Fibroblast of skin of right biceps (primary cell): ENCODE measurements at places on chromosomes 2 and 18.

DNA sequence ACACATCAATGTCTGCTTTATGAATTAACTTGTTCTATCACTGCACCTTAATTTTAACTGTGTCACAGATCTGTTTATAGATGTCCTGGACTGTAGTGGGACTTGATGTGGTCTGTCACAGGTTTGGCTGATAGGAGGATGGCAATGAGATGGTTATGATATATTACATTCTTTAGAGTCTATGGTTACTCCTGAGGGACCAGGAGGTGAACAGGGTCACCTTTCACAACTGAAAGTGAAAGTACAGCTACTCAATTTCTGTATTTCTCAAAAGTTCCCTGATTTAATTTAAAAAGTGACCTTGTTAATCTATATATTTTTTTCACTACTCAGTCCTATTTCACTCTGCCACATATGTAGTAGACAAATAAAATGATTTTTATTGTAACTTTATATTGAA, 1284.1 kb upstream of the GYPC start:
- DNase-seq: no peak

GRCh38 chr2:64727843-64728463, 74.2 kb upstream of the SERTAD2 start:
- no peak for DNase-seq

DNA sequence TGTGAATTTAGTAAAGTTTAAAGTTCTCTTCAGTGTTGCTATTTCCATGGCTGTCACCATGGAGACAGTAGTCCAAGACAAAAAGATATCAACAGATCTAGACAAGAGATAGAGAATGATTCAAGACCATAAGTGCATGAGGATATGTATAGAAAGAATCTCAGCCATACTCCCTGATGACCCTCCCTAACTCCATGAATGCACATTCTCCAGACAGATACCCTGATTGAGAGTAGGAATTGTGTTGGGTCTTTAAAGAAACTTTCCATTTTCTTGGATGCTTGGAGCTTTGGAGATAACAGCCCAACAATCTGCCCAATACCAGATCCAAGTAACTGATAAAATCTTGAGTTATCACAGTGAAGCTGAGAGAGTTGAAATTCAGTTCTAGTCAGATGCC, 1601.2 kb upstream of the CELF4 start:
- no peak for DNase-seq

DNA sequence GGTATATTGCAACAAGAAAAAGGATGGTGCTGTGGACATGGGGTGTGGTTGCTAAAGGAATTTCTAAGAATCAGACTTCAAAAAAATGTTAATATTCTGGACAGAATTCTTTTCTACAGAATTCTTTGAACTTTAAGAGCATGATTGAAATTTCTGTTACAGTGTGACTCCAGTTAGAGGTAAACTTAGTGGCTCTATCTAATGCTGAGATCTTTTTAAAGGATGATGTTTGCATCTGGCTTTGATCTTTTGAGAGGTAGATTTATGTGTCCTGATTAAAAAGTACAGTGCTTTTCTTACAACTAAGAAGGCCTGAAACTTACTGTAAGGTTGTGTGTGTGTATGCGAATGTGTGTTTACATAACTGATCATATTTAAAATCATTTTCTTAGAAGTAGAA, 25.4 kb downstream of the NCK2 start:
- DNase-seq: no peak

DNA sequence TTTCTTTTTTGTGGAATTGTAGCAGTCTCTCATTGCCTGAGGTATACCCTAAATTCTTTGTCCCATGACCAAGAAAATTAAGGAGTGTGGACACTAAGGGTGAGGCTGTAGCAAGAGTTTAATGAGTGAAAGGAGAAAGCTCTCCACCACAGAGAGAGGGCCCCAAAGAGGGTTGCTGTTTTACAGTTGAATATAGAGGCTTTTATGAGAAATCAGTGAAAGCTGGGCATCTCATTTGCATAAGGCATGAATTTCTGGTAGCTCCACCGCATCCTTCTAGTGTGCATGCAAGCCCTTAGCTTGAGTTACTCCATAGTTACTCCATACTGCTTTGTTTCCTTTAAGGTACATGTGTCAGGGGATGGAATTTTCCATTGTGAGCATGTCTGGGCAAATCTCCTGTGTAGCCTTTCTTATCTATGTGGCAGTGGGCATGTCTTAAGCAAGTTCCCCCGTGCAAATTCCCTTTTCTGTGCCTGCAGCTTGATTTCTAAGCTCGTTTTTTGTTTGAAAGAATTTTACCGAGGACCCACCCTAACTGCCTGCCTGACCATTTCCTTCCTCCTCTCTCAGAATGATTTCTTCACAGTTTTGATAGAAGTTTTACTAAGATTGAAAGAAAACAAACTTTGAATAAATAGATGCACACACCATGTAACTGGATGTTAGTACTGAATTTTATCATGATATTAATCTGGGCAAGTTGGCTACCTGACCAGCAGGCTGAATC, 218.9 kb downstream of the PARD3B start:
- DNase-seq: no peak

DNA sequence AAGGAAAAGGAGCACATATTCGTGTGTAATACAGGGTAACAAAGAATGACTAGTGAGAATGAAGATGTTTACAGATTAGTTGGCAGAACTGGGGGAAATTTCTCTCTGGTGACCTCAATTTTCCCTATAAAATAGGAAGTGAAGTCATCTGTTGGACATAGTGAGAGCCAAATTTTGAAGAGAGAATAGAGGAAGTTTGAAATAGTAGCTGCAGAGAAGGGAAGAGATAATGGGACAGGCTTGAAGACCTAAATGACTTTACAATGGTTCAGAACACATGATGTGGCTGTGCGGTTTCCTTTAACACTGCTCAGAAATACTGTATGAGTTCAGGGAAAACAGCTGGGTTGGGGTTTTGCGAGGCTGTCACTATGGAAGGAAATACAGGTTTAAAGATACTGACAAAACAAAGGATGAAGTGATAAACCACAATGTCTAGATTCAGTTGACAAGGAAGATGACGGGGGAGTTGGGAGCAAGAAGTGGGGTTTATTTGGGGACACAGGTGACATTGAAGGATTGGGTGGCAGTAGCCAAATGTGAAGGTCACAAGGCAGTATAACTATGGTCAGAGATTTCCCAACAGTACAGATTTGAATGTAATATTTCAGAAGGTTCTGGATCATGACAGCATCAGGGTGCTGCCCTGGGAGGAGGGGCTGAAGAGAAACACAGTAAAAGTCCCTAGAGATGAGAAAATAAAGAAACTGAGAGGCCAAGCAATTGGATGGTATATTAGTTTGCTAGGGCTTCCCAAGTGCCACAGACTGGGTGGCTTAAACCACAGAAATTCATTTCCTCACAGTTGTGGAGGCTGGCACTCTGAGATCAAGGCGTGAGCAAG, 82.6 kb upstream of the TANK start:
- DNase-seq: peak; percentile 50

- DNase-seq: no peak
Observed at GRCh38 chr18:80251700-80252099, 4.4 kb upstream of the PARD6G start.

DNA sequence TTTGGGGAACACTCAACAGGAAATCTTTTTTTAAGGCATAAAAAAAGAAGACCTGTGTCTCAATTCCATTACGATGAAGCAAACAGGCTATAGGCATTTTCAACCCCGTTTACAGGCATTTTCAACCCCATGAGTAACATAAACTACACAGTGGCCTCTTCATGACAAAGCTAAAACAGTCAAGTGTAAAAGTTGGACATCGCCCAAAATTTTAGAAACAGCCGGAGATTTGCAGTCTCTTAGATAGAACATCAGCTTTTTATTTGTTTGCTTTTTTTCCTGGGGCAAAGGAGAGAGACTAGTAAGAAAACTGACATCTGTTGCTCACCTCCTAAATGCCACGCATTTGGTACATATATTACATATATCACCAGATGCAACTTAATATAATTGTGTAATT, 173.7 kb downstream of the CMPK2 start:
- peak; percentile 36 for DNase-seq

GRCh38 chr18:8705961-8706790, 820 bp downstream of the MTCL1 start:
- no peak for DNase-seq

GRCh38 chr2:127003070-127003800, 103.7 kb downstream of the BIN1 start:
- DNase-seq: no peak

- peak; percentile 63 for DNase-seq
Observed at GRCh38 chr2:222290736-222291484, 7.9 kb downstream of the PAX3 start.

- no peak for DNase-seq
Observed at GRCh38 chr2:239230318-239231052, 170.3 kb downstream of the HDAC4 start.

GRCh38 chr18:55549474-55550104, 38.4 kb downstream of the TCF4 start:
- no peak for DNase-seq

DNA sequence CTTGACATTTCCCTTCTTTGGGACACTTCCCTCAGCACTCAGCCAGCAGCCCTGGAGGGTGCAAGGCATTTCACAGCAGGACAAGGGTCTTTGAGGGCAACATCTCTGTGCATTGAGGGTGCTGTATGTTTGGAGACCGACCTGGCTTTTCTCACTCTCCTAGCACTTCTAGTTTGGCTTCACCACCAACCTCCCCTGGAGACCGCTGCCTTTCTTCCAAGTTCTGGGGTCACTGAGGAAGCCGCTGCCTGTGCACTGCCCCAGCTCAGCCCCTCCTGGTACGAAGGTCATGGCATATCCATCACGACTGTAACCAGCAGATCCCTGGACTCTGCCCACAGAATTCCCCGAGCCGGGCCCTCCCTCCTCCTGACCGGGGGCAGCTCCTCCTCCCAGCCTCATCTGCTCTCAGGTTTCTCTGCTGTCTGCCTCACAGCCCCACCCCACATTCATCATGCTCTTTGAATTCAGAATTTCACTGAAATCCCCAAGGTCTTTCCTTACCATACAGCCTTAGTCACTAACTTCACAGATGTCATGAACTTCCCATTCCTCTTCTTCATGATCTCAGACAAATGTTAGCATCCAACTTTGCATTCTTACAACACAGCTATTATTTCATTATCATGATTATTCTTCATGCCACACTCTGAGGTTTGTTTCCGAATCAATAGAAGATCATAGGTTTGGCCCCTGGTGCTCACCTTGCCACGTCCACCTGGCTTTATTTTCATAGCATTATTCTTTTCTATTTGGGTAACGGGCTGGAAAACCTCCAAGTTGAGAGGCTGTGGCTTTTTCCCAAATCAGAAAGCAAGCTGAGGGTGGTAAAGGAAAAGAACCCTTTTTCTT, 113.0 kb upstream of the COPS8 start:
- peak; percentile 96 for DNase-seq

DNA sequence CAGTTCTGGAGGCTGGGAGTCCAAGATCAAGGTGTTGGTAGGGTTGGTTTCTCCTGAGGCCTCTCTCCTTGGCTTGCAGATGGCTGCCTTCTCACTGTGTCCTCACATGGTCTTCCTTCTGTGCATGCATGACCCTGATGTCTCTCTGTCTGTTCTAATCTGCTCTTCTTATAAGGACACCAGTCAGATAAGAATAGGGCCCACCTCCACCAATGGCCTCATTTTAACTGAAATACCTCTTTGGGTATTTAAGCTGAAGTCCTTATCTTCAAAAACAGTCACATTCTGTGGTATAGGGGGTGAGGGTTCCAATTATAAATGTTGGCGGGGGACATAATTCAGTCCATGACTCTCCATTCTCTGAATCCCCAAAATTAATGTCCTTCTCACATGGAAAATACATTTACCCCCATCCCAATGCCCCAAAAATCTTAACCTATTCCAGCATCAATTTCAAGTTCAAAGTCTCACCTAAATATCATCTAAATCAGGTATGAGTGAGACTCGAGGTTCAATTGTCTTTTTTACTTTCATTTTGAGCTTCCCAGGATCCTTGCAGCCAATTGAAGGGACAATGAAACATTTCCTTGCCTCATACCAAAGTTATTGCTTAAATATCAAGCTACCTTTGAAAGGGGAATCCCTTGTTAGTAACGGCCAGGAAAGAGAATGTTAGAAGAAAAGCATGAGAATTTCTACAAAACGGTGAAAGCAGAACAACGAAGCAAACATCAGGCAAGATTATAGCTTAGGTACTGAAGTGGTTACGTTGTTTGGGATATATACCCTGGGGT, 20.6 kb upstream of the CNOT11 start:
- DNase-seq: no peak

DNA sequence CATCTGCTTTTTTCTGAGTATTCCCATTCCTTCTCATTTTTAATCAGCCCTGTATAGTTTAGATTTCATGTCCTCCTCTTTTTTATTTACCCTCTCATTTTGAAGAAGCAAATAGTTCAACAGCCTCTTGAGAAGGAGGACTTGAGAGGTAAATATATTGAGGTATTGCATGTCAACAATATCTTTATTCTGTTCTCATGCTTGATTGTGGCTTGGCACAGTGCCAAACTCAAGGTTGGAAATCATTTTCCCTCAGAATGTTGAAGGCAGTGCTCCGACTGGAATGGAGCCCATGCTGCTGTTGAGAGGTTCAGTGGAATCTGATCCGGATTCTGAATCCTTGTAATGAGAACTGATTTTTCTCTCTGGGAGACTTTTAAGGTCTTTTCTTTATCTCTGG, 31.0 kb upstream of the GALNT3 start:
- DNase-seq: peak; percentile 56

DNA sequence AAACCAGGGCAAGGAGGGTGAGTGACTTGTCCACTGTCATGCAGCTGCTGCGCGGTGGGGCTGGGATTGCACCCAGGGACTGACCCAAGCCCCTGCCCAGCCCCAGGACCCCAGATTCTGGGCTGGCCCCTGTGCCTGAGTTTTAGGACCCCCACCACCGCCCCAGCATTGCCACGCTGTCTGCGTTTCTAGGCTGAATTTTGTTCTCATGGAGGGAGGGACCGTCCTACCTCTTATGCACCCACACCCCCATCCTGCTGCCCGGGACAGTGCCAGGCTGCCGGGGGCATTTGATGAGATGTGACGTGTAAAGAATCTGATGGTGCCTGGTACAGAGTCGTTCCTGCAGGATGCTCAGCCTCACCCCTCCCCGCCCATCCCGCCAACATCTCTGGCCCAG, 111.0 kb upstream of the ODC1 start:
- no peak for DNase-seq

- DNase-seq: no peak
Observed at GRCh38 chr2:69983392-69983966, 22.0 kb upstream of the ASPRV1 start.
